Gastroesophageal sphincter (tissue), 4 donors: ENCODE measurements at places on chromosomes 3 and 15. TPM values are rescaled to one million over a fixed set of nuclear protein-coding genes. Genes with fewer than 3 reads are reported as not detected.

- ATAC-seq, result peak; percentile 49
Observed at GRCh38 chr3:172711454-172711795, 558 bp upstream of the NCEH1 start.

DNA sequence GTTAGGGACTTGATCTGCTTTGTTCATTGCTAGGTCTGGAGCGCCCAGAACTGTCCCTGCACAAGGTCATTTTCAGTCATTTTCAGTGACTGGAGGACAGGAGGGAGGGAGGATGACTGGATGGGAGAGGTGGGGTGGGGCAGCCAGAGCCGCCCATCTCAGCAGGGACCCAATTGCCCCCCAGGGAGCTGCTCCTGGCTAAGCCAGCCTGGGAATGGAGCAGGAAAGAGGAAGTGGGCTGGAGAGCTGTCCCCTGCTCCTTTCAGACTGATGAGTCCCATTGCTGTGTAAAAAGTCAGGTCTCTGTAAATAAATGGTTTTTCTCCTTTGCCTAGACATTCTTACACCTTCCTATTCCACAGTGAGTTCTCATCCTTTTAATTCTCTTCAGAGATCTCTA is 98.4 kb upstream of the RAD18 start:
- no peak for ATAC-seq

DNA sequence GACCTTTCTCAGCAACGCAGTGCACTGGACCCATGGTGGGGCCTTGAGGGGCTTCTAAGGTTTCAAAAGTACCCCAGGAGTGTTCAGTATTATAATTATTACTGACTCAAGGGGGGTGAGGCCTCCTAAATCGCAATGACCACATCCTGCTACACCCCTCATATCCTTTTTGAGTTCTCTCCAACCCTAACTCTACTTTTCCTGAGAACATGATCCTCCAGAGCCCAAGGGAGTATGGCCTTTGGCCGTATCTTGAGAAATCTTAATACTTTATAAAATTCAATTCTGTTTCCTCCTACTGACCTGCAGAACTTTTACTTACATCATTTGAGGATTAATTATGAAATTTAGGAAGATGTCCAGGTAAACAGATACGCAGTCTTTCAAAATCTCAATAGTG is 30.4 kb upstream of the RARRES1 start:
- ATAC-seq, result peak; percentile 88

DNA sequence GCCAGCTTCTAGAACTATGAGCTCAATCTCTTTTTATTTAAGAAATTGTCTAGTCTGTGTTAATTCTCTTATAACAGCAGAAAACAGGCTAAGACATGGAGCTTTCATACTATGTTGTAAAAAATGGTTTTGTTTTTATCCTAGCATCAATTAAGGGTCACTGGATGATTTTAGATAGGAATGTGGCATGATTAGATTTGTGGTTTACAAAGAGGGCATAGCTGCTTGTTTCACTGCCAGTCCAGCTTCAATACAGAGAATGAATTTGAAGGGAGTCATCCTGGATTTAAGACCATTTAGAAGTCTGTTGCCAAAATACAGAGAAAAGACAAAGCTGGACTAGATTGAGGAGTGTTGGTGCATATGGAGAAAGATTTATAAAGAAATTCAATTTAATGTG is 532.6 kb upstream of the CCDC54 start:
- ATAC-seq, result no peak

GRCh38 chr3:171753025-171753472 is 57.2 kb downstream of the PLD1 start:
- no peak for ATAC-seq

- ATAC-seq, result no peak
Observed at GRCh38 chr15:96720656-96721055, 390.2 kb downstream of the NR2F2 start.

DNA sequence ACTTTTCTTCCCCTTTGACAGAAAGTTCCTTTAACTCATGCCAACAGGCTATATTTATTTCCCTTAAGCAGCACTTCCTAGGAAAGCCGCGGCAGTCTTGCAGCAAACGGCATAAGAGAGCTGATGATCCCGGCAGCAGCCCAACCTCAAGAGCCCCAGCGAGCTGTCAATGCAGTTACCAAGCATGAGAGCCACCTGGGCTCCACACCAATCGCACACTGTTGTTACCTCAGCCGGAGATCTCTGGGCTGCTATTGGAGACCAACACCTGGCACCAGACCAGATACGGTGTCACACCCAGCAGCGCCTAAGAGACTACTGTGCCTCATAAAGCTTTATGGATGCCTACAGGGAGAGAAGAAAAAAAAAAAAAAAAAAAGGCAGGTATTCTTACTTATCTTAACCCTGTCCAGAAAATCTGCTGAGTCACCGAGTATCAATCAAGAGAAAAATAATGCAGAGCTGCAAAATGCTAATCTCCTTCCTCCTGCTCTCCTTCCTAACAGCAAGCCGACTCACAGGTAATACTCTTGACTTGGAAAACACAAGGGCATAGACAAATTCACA is 11.7 kb downstream of the ABCC5 start:
- peak; percentile 34 for ATAC-seq

DNA sequence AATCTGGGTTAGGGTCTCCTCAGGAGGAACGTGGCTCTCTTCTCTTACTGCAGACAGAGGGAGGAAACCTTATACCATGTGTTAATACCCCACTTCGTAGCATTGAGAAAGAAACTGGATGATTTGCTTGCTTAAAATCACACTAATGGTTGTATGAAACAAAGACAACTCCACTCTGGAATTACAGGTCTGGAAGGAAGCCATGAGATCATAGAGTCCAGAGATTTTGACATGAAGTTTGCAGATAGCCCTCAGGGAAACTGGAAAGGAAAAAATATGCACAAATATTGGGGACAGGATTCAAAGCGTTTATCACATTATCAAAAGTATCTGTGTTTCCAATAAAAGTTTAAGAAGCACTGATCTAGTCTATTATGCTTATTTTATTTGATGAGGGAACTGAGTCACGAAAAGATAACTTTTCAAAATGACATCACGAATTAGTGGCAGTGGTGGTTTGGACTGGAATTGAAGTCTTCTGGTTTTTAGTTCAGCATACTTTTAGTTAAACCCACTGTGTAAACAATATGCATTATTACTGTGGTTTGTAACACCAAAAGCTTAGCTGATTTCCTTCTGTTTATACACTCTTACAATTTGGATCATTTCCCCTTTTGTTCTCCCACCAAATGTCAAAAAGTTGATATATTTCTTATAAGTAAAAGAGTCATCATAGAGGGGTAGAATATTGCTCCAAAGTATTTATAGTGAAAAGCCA is 16.8 kb downstream of the FGF7 start:
- ATAC-seq, result no peak

DNA sequence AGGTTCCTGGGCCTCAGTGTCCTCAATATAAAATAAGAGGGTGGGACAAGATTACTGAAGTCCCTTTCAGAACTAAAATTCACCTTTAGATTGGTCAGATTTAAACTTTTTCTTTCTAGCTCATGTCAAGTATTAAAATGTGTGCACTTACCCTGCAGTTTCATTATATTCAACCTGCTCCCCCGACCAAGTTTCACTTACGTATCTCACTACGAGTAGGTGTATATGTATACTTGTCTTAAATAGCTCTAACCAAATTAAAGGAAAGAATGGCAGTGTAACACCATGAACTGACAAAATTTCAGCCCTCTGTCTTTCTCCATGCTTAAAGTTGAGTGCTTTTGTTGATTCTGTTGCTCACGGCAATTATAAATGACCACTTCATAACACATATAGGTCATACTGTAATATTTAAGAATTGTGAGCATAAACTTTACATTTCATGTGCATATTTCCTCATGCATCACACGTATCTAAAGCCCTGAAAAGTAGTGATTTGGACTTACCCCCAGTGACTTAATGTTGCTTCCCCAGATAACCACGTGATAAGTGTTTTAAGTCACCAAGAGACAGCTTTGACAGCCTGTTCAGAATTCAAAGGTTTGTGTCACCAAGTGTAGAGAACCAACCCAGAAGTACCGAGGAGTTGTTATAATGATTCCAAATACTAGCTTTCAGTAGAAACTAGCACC is 70.0 kb downstream of the PGPEP1L start:
- ATAC-seq, result no peak

DNA sequence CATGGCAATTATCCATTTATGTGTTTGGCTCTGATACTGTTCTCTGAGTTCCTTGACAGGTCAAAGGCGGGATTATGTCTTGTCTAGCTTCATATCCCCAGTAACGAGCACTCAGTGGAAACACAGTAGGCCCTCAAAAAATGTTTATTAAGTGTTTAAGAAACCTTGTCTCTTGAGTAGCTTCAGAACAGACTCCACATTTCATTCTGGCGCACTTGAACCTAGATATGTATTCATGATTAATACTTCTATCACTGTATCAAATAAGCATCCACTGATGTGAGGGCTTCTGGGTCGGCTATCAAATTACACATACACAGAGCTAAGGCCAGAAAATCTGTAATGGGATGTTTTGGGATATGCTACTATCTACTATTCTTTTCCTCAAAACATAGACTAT is 4.6 kb downstream of the CBLB start:
- no peak for ATAC-seq

GRCh38 chr3:133742351-133743091 is 3.7 kb upstream of the TF start:
- no peak for ATAC-seq

DNA sequence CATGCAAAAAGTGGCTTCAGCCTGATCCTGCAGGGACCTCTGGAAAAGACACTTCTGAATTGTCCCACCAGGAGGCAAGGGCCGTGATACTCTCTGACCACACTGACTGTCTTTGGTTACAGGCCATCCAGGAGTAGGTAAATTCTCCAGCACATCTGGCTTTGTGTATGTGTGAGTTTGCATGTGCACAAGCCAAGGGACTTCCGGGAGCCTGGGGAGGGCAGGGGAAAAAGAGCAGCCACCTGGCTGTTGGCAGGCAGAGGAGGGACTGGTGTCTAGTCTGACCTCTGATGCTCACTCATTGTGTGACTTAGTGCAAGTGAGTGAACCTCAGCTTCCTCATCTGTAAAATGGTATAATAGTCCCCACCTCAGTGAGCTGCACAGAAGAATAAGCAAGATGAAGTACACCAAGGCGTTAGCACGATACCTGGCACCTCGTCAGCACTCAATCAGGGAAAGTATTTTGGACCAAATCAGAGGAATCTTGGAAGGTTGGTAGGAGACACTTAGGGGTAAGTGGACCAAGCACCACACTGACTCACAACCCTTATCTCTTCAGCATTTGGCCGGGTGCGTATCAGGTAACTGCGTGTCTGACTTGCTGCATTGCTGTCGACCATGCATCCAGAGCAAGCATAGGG is 19.1 kb downstream of the KLHL6 start:
- ATAC-seq, result no peak

- ATAC-seq, result peak; percentile 50
Observed at GRCh38 chr3:51099794-51100535, 285.1 kb upstream of the MANF start.

DNA sequence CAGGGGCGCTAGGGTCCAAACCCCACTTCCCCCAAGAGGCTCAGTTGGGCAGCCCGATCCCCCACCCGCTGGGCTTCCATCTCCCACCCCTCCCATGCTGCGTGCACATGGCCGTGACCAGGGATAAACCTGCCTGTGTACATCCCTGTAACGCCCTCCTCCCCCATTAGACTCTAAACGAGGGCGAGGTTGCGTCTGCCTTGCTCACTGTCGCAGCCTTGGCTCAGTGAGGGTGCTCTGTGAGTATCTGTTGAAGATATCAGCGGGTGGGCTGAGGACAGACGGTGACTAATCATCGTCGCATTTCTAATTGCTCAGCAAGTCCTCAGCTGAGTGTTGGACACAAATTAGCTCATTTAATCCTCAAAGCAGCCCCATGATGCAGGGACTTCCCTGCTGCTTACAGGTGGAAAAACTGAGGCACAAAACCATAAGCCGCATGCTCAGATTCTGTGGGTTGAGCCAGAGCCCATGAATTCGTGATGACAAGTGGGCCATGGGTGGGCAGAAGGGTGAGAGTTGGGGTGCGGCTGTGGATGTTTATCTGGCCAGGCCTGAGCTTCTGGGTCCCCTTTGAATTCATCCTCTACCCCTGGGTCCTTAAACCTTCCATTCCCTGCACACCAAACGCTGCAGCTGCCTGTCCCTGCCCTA is 26.0 kb downstream of the FBLN2 start:
- ATAC-seq, result no peak

DNA sequence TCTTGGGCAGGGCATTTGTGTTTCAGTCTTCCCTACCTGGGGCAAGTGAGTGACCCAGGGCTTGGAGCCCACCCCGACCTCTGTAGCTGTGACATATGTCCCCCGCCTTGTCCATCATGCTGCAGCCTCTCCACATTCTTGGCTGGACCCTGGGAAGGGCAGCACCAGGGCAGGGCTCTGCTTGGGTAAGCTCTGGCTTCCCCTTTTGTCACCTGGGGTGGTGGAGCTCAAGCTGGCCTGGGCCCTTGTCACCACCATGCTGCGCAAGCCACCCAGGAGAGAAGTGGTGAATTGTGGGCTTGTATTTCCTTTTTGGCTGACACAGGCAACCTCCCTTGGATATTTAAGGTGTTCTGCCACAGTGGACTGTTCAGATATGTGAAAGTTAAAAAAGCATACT is 29.3 kb downstream of the SPSB4 start:
- ATAC-seq, result no peak

DNA sequence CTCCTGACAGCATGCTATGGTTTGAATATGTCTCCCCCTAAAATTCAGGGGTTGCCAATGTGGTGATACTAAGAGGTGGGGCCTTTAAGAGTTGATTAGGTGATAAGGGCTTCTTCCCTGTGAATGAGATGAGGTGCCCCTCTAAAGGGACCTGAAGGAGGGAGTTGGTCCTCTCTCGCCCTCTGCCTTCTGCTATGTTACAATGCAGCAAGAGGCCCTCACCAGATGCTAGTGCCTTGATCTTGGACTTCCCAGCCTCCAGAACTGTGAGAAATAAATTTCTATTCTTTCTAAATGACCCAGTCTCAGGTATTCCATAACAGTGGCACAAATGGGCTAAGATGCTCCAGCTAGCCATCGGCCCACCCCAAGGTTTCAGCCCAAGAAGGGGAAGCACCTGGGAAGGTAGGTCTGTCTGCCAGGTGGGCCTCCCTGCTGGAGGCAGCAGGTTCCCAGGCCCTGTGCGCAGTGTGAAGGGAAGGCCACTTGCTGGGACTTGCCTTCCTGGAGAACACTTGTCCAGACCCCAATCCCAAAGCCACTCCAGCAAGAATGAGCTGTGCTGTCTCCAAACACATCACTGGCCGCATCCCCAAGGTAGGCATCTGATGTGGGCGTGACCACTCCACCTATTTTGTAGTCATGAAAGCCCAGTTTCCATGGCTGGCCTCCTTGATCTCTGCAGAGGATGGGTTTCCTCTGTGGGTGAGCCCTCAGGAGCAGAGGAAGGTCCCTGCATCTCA is 9.0 kb downstream of the TGM4 start:
- ATAC-seq, result no peak

GRCh38 chr3:101938262-101938847 is 89.0 kb downstream of the NFKBIZ start:
- no peak for ATAC-seq

STAC gene
- 3.1 TPM for total RNA-seq

TUSC7 gene
- not detected for total RNA-seq

GATM gene
- 15.4 TPM for total RNA-seq

SRGAP3 gene
- 2.0 TPM for total RNA-seq

PIGZ gene
- total RNA-seq, result 15.3 TPM

ITIH1 gene
- not detected for total RNA-seq

EPHB3 gene
- 3.1 TPM for total RNA-seq
